Activated T-cell treated with anti-CD3 and anti-CD28 coated beads, Interleukin-2, amount 50 U/mL, for 48 hours (primary cell): ENCODE measurements at places on chromosomes 11 and 22.

GRCh38 chr22:17096071-17096470 lies 11.3 kb downstream of the IL17RA start:
- DNase-seq: no peak

- DNase-seq: no peak
Observed at GRCh38 chr11:45802531-45803317, 2.2 kb upstream of the SLC35C1 start.

DNA sequence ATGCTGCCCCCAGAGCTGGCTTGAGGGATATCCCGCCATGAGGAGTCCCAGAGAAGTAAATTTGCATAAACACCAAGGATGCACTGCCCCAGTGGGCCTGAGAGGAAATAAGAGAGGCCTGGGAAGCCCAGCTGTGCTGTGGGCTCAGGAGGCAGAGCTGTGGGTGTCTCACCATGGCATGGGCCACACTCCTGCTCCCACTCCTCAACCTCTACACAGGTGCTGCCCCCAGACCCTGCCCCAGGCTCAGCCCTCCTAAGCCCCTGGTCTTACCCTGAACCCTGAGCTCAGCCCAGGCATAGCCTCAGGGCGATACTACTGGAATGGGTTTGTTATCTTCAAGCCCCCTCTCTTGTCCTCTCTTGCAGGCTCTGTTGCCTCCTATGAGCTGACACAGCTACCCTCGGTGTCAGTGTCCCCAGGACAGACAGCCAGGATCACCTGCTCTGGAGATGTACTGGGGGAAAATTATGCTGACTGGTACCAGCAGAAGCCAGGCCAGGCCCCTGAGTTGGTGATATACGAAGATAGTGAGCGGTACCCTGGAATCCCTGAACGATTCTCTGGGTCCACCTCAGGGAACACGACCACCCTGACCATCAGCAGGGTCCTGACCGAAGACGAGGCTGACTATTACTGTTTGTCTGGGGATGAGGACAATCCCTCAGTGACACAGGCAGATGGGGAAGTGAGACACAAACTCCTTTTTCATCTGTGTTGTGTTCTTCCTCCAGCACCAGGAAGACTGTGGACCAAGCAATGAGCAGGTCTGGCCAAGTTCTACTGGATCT lies 59.9 kb downstream of the GGTLC2 start:
- DNase-seq: no peak

DNA sequence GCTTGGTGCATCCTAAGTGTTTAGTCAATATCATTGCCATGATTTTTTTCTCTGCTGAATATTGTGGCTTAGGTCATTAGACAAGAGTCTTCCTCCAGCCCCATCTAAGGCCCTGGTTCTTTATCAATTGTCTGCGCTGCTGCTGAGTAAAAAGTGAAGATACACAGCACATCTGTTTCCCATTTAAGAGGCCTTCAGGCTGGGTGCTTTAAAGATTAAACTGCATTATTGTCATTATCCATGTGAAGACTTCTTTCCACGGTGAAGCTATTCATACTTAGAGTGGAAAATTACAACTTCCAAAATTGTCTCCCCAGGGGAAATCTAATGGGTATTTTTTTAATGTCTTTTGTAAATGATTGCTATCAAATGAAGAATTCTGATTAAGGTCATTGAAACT lies 719.8 kb upstream of the LRRC4C start:
- DNase-seq: no peak

GRCh38 chr11:124740277-124740882 lies 638 bp downstream of the NRGN start:
- DNase-seq: peak; percentile 81

GRCh38 chr11:45724153-45724552 lies 58.7 kb upstream of the CHST1 start:
- no peak for DNase-seq

- peak; percentile 41 for DNase-seq
Observed at GRCh38 chr22:38872831-38873248, 824 bp upstream of the CBX6 start.

DNA sequence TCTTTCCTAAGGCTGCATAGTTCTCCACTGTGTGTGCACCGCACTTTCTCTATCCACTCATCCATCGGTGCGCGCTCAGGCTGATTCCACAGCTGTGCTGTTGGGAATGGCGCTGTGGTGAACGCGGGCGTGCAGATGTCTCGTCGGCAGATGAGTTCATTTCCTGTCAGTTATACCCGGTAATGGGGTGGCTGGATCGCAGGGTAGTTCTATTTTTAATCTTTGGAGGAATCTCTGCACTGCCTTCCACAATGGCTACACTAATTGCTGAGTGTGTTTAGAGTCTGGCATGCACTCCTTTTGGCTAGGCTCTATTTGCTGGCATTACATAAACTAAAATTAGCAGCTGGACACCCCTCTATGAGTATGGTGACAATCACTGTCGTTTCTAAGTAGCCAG lies 27.9 kb upstream of the KRTAP5-7 start:
- peak; percentile 12 for DNase-seq

DNA sequence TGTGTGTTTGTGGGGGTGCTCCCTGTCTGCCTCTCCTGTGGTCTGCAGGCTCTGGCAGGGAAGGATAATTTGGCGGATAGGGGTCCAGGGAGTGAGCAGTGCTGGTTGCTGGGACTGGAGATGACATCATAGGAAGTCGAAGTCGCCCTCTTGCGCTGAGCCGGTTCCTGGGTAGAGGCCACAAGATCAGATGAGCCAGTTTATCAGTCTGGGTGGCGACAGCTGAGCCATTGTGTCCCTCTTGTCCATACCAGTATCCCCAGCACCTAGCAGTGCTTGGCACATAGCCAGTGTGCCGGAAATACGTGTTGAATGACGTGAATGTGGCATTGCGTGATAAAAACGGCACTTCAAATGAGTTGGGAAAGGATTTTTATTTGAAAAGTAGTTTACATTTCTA lies 9.8 kb downstream of the APOL5 start:
- no peak for DNase-seq

- no peak for DNase-seq
Observed at GRCh38 chr11:111440416-111441205, 61.5 kb upstream of the POU2AF1 start.

GRCh38 chr11:45089676-45090499 lies 56.6 kb upstream of the PRDM11 start:
- DNase-seq: no peak

DNA sequence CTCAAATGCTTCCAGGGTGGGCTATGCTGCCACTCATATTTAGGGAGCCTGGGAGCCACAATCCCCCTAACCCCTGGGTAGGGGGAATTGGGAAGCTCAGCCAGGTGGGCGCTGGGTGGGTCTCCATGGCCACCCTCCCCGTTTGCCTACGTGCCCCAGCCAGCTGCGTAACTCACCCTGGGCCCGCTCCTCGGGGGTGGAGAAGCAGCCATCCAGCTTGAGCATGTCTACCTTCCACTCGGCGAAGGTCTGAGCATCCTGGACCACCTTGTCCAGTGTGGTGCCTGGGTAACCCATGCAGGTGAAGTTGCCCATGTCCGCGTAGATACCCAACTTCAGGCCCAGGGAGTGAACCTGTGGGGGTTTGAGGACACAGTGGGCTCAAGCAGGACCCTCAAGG lies 3.7 kb downstream of the NAGA start:
- peak; percentile 10 for DNase-seq

GRCh38 chr22:27406389-27406861 lies 395.1 kb downstream of the MN1 start:
- no peak for DNase-seq

- DNase-seq: peak; percentile 14
Observed at GRCh38 chr22:47199261-47199978, 437.0 kb downstream of the TBC1D22A start.

- no peak for DNase-seq
Observed at GRCh38 chr11:64367931-64368672, 9.1 kb downstream of the RPS6KA4 start.

DNA sequence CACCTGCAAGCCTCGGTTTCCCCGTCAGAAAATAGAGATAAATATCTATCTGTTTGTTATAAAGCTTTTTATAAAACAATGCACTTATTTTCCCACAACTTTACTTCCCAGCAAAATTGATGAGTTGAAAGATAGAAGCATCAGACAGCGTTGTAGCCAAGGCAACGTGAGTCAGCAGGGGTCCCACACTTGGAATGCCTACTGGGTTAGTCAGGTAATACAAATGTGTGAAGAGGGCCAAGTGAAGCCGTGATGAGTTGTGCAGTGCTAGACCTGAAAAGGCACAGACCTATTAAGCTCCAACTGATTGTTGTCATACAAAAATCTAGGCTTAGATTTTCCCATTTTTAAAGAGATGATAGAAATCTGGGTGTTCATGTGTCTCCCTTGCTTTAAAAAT lies 118.7 kb downstream of the PGR start:
- no peak for DNase-seq

DNA sequence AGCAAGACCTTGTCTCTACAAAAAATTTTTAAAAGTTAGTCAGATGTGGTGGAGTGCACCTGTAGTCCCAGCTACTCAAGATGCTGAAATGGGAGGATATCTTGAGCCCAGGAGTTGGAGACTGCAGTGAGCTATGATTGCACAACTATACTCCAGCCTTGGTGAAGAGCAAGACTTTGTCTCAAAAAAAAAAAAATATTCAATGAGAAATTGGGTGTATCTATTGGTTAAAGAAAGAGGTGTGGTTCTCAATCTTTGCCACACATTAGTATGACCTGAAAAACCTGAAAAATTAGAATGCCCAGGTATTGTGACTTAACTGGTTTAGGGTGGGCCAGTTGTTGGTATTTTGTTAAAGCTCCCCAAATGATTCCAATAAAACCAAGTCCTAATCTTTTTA lies 32.4 kb downstream of the MTNR1B start:
- no peak for DNase-seq

- no peak for DNase-seq
Observed at GRCh38 chr22:45538281-45538680, 35.6 kb downstream of the FBLN1 start.

DNA sequence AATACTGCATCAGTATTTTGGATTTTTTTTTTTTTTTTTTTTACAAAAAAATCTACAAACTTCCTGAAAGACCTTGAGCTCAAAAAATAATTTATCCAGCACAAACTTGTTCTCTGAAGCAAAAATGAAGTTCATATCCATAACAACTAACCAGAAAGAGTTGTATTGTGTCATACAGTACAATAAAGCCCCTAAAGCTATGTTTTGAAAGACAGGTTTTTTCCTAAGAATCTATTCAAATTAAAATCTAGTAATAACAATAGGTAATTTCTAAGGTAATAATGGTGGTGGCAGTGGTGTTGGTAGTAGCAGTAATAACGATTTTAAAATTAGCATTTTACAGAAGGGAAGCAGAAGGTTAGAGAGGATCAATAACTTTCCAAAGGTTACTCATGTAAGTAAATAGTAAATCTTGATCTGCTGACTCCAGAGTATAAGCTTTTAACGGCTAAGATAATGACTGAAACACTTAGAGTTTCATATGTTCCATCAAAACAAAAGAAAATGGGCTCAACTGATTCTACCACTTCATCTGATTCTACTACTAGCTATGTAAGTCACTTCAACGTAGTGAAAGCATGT lies 53.3 kb upstream of the GAB2 start:
- no peak for DNase-seq

DNA sequence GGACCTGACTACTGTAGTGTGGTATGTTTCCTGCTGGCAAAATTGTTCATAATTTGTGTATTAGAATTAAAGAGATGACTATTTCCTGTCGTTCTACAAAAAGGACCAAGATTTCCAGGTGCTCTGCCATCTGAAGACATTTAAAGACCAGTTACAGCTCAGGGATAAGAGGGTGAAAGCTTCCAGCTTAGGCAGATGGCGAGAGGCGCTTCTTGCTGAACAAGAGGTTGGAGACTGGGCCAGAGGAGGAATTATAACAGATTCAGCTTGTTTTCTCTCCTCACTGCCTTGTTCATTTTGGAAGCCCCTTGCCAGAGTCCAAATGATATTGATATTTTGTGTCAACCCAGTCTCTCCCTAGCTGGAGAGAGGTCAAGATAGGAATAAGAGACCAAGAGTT lies 23.1 kb upstream of the NNMT start:
- no peak for DNase-seq

DNA sequence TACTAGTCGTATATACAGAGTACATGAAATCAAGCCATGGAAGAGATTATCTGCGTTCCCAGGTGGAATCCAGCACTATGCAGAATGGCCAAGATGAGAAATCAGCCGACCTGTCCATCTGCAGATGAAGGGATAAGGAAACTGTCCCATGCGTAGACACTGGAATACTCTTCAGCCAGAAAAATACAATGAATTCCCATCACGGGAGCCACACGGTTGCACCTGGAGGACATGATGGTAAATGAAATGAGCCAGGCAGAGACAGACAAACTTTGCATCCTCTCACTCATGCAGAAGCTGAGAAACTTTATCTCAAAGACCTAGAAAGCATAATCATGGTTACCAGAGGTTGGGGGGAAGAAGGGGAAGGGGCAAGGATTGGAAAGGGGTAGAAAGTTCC lies 111.9 kb upstream of the TOP3B start:
- no peak for DNase-seq

DNA sequence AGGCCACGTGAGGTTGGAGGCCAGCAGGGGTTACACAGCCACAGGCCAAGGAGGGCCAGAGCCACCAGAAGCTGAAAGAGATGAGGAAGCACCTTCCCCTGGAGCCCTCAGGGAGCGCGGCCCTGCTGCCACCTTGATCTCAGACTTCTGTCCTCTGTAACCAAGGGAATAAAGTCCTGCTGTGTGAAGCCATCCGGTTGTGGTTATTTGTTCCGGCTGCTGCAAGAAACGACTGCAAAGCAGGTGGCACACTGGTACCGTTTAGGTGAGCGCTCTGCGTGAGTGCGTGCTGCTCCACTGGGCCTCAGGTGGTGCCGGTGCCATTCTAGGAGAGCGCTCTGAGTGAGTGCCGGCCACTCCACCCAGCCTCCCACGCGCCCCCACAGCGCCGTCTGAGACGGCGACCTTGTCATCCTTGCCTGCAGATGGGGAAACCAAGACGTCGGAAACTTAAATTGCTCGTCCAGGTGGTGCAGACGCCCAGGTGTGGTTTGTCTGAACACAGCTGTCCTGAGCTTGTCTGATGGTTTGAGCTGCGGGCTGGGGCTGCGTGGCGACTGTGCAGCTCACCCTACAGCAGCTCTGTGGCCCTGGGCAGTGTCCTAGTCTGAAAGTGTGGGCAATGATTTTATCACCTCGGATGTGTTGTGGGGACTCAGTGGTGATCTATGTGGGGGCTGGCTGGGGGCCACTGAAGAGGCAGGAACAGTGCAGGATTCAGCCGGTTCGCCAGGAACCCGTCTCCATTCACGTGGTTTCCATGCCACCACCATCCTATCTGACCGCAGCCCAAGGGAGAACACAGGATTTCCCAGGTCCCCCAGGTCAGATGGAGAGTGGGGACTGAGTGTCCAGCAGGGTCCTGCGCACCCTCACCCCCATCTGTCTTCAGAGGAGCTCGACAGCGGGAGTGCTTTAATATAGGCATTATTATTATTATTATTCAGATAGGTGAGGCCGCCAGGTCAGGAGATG lies 4.6 kb upstream of the MRGPRG start:
- DNase-seq: no peak

GRCh38 chr11:48125866-48126265 lies 90.7 kb upstream of the OR4B1 start:
- no peak for DNase-seq
